Caco-2 (cell line): ENCODE measurements at places on chromosomes 12 and 14. TPM values are rescaled to one million over a fixed set of nuclear protein-coding genes. Genes with fewer than 3 reads are reported as not detected.

- H3K4me3 ChIP-seq, result no peak overlapping the region
- no peaks in the 10 kb centered on the region for H3K36me3 ChIP-seq
- H3K27me3 ChIP-seq, result no peaks in the 10 kb centered on the region
- no peaks in the 10 kb centered on the region for H3K4me1 ChIP-seq
Observed at GRCh38 chr12:49358483-49359141, 8.7 kb upstream of the SPATS2 start.

DNA sequence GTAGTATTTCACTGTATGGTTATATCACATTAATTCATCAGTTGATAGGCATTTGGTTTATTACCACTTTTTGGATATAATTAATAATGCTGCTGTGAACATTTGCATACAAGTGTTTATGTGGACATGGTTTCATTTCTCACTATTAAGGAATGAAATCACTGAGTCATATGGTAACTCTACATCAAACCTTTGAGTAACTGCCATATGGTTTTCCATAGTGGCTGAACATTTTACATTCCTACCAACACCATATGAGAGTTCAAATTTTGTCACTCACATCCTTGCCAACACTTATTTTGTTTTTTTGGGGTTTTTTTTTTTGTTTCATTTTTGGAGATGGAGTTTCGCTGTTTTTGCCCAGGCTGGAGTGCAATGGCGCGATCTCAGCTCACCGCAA, 30.2 kb upstream of the EAPP start:
- H3K27me3 ChIP-seq, result no peaks in the 10 kb centered on the region
- H3K4me1 ChIP-seq, result no peaks in the 10 kb centered on the region
- H3K4me3 ChIP-seq, result no peak overlapping the region
- H3K27ac ChIP-seq, result no peak overlapping the region
- no peak for DNase-seq

- H3K27ac ChIP-seq, result no peak overlapping the region
- no peaks in the 10 kb centered on the region for H3K27me3 ChIP-seq
- peaks cover 5% of the 10 kb centered on the region; the same call in 1 of the 2 replicates for H3K4me1 ChIP-seq
- no peak for DNase-seq
Observed at GRCh38 chr12:712172-712863, 40.1 kb upstream of the WNK1 start.

DNA sequence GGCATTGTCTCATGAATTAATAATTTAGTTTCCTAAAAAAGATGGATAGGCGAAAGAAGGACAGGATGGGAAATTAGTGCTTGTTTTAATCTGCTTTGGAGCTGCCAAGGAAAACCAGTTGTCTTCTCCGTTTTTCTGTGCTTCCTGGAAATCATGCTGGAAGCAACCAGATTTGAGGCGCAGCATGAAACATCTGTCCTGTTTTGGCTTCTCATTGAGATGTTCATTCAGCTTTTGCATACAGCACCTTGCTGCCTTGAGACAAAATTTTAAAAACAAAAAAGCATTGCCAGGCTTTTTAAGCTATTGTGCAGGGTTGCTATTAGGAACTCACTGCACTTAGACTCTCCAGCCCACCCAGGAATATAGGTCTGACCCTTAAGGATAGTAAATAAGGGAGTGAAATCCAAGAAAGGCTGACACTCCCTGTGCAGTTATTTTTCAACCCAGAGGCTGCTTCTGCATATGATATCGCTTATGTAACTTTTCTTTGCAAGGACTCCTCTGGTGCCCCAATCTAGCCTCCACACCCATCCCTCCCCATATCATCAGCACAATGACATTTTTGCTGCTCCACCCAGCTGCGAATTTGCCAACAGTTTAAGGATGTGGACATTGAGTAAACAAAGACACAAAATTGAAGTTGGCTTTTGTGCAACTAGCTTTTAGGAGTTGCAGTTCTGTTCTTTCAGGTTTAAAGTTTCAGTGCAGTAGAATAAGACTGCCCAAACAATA, 46.9 kb upstream of the MDM1 start:
- no peaks in the 10 kb centered on the region for H3K27me3 ChIP-seq
- no peaks in the 10 kb centered on the region for H3K4me1 ChIP-seq
- no peak for DNase-seq
- H3K27ac ChIP-seq, result no peak overlapping the region
- no peaks in the 10 kb centered on the region for H3K36me3 ChIP-seq

DNA sequence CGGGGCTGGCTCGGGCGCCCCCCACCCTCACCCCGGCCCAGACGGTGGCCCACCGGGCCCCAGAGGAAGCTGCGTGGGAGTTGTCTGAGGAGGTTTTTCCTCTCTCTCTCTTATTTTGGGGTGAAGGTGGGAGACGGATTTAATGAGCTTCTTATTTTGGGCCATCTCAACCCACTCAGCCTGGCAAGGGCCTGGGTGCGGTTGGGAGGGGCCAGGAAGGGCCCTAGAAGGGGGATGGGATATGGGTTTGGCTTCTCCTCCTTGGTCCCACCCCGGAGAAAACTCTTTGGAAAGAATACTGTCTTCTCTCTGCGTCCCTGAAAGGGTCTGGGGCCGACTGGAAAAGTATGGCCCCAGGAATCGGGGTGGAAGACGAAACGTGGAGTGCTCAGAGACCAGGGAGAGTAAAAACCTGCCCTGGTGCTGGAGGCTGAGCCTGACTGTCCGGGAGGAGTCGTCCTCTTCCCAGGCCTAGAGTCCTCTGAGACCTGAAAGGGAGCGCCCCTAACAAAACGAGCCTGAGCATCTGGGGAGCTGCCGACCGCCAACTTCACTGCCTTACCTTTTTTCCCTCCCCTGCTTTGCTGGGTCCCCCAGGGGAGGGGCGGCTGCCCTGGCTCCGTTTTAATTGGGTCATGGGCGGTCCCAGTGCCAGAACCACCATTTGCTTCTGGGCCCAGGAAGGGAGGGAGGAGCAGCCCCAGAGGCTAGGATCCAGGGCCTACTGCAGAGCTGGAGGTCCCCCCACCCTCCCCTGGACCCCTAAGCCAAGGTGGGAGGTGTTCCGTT, 1.6 kb downstream of the MMP14 start:
- no peaks in the 10 kb centered on the region for H3K27me3 ChIP-seq
- H3K36me3 ChIP-seq, result peaks cover 7% of the 10 kb centered on the region

DNA sequence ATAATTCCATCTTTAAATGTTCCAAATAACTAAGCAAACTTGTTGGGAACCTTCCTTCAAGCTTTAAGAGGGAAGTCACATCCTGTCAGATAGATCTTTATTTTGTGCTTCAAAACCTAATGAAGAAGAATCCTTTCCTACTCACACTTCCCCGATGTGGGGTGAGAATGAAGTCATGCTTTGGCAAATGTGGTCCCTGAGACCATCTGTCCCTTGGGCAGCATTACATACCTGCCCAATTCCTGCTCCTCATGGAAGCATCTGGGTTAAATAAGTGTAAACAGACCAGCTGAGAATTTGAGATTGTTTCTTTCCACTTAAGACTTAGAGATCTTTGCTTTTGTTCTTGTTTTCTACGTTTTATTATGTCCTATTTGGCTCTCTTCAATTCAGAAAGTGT, 606.0 kb upstream of the TMEM132C start:
- no peak overlapping the region for H3K27ac ChIP-seq
- no peaks in the 10 kb centered on the region for H3K27me3 ChIP-seq
- DNase-seq, result no peak
- H3K4me1 ChIP-seq, result no peaks in the 10 kb centered on the region

DNA sequence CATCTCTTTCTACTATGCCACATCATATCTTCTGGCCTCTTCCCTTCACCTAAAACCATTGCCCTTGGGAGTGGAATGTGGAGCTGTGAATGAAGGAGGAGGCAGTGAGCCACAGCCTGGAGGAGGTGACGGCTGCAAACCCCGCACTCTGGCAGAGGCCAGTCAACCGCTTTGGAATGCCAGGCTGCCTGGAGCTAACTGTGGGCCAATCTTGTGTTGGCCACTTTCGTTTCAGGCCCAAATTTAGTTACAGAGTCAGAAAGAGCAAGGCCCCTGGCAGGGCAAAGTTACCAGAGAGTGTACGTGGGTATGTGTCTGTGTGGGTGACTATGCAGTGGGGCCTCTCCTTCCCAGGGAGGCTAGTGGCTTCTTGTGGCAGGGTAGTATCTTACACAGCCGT, 40.1 kb downstream of the CACNA1C start:
- no peaks in the 10 kb centered on the region for H3K4me1 ChIP-seq
- DNase-seq, result no peak
- H3K27me3 ChIP-seq, result no peaks in the 10 kb centered on the region
- H3K36me3 ChIP-seq, result no peaks in the 10 kb centered on the region
- no peak overlapping the region for H3K27ac ChIP-seq

DNA sequence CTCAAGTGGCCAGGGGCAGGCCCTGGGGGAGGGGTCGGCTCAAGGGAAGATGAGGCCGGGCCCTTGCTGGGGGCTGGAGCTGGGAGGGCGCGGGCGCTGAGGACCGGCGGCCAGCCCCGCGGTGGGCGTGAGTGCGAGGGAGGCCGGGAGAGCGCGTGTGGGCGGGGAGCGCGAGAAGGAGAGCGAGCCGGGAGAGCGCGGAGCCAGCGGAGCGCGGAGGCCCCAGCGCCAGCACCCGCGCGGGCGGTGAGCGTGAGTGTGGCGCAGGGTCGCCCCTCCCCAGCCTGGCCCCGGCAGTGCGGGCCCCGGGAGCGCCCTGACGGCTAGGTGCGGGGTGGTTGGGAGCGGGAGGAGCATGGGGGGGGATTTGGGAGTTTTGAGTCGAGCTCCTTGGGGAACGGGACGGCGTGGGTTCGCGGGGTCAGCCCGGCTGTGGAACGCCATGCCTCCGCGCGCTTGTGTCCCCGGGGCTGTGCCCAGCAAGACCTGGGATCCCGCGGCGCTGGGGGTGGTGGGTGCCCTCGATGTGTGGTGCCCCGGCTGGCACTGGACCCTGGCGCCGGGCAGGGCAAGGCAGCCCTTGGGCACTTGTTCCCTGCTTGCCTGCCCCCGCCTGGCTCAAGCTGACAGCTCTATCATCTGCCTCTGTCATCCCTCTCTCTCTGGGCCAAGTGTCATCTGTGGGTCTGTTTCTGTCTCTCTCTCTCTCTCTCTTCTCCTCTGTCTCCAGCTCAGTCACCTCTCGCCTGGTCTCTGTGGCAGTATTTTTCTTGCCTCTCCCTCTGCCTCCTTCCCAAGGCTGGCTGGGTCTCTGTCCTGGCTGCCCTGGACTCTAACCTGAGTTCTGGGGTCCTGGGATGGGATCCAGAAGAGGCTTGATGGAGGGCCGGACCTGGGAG, at the start of gene LBHD2:
TSS of gene LBHD2 (plus strand) at position 190 of the 899 bp plus-strand sequence. CDS start 1,803 bp downstream, outside the sequence.
- no peaks in the 10 kb centered on the region for H3K27me3 ChIP-seq
- no peaks in the 10 kb centered on the region for H3K4me1 ChIP-seq
- H3K4me3 ChIP-seq, result no peak within 1 kb of the TSS
- no peak for DNase-seq

RNU4-1 gene
- 3,380 and 3,645 TPM in 2 replicates for total RNA-seq

TCP11L2 gene
- 7.7 and 11.8 TPM in 2 replicates for total RNA-seq
